ENCODE measurements at places on chromosomes 4 and X.

- no peak for DNase-seq
These were observed 356.7 kb downstream of the STIM2 start for GRCh38 chr4:27217261-27217769.

DNA sequence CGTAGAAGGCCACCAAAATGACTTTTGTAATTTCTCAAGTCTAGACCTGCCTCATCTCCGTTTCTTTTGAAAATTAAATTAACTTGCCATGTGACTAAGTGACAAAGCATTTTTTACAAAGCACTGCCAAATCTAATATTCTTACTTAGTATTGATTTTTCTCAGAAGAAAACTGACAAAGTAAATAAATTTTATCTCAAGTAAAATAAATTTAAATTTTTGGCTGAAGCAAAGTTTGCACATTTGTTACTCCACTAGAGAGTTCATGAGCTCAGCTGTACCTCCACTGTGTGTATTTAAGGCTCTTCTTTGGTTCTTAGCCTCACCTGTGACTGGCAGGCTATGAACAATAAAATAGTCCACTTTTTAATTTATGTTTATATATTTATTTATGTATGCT, 441.1 kb upstream of the PCDH10 start:
- DNase-seq, result no peak

GRCh38 chr4:126209147-126209546, 894.4 kb downstream of the FAT4 start:
- no peak for DNase-seq

GRCh38 chr4:73917081-73917501, 47.9 kb downstream of the CXCL1 start:
- DNase-seq, result no peak

DNA sequence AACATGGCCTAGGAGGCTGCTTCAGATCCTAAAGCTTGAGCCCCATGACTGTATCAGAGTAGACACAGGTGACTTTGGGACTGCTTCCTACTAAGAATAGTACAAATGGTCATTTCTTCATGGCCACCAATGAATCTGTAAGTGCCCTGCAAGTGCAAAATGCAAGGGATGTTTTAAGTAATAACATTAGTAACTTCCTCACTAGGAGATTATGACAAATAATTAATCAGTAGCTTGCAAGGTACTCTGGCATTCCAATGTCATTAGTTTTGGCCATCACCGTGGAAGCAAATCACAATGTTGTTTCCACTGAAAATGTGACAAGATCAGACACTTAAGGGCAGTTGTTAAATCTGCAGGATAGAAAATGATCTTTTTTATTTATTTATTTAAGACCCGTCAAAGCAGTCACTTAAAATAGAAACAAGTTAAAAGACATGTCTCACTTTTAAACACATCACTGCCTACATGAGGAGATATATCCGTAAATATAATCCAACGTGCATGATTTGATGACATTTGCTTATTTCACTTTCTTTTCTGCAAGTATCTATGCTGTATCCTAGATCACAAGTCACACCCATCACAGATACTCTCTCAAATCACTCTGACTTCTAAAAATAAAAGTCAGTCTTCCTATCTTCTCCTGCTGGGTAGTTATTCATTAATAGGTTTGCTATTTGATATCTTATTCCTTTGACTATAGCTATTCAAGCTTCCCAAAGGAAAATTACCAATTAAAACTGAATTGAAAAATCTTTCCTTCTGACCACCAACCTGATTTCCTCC, 400.6 kb downstream of the IL15 start:
- no peak for DNase-seq

GRCh38 chr4:81204571-81204970, 10.5 kb downstream of the PRKG2 start:
- no peak for DNase-seq

DNA sequence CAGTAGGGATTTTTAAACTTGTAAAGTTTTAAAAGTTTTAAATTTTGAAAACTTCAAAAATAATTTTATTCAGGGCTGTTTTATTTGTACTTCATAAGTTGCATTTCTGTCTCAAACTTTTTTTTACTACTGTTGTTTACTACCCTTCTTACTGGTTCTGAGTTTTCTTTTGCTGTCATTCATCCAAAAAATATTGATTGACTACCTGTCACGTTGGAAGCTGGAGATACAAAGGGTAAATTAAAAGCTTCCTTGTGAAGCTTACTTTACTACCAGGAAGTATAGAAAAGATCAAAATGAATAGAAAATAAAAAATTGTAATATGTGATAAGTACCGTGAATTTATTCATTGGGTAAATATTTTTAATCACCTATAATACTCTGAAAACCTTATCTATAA, 49.4 kb upstream of the MCUB start:
- no peak for DNase-seq

GRCh38 chrX:10254739-10255138, 98.0 kb downstream of the CLCN4 start:
- no peak for DNase-seq

- no peak for DNase-seq
These were observed 32.3 kb upstream of the KDR start for GRCh38 chr4:55157559-55158277.

DNA sequence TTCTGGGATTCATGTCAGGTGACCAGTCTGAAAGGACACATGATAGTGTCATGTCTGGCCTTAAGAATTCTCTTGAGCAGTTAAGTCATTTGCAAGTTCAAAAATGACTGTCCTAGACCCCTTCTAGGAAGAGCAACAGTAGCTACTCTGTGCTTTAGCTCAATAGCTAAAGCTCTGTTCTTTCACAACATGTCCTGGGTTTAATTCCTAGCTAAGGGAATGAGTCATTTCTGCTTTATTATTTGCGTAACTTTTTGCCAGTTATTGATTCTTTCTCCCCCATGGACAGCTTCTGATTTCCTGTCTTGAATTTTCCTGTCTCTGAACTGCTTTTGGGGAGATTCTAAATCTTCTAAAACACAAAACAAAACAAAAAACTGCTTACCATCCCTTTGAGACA, 1055.8 kb upstream of the DIAPH2 start:
- DNase-seq, result no peak

DNA sequence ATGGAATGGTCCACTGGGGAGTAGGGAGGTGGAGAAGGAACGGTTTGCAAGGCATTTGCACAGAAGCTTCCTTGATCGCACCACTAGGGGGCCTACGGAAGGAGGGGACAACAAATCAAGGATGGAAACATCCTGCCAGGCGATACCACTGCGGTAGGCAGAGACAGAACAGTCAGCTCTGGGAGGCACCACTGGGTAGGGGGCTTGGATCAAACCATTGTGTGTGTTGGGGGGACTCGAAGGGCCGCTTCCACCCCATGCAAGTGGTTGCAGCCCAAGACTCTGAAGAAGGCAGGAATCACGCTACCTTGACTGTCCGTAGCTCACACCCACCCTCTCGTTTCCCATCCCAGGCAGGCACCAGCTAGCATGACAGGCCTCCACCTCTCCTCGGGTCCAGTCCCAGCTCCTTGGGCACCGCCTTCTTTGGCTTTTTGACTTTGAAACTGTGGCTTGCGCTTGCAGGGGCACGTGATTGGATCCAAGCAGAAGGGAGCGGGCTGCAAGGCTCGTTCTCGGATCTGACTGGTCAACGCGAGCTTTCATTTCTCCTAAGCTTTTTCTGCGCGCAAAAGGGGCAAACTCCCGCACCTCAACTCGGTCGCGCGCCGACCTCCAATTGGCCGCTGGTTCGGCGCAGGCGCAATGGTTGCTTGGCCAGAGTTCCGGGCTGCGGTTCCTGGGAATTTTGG, 28.4 kb downstream of the GAGE1 start:
- no peak for DNase-seq

- DNase-seq, result no peak
These were observed 215.4 kb downstream of the KDR start for GRCh38 chr4:54909961-54910360.

DNA sequence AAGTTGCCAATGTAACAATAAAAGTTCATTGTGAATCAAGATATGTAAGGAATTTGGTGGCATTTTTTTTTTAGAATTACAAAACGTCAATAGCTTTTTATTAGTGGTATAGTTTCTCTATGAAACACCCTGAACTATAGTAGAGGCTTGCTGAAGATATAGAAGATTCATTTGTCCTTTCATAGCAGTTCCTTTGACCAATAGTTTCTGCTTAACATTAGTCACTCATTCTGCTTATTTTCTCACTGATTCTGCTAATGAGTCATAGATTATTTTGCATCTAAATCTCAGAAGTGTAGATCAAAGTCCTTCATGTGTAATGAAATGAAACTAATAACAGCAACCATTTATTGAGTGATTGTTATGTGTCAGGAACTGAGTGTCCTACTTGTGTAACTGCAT, 205.0 kb upstream of the TET2 start:
- no peak for DNase-seq

DNA sequence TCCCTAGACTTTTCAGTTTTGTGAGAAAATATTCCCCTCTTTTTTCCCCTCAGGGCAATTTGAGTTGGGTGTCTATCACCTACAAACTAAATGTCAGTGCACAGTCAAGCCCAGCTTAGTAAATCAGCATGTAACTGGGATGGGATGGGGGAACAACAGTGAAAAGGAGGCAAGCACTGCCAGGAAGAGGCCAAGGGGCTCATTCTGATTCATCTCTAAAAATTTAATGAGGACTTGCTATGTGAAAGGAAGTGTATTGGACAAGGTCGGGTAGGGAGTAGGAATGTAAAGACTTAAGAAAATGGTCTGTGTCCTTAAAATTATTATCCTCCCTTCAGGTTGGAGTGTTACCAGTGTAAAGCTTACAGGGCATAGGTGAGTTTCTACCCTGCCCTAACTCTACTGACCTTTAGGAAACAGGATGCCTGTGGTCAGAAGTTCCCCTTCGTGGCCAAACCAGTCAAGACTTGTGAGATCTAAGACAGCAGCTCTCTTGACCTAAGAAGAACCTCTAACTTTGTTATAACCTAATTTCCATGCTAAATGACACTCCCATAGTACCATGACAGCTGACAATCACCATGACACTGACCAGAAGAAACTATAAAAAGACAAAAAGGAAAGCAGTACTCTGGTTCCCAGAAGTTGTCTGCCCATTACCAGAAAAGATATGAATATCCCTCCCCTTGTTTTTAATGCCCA, 194.4 kb upstream of the LDB2 start:
- no peak for DNase-seq

- DNase-seq, result no peak
These were observed 47.6 kb upstream of the PRSS12 start for GRCh38 chr4:118400356-118400755.

DNA sequence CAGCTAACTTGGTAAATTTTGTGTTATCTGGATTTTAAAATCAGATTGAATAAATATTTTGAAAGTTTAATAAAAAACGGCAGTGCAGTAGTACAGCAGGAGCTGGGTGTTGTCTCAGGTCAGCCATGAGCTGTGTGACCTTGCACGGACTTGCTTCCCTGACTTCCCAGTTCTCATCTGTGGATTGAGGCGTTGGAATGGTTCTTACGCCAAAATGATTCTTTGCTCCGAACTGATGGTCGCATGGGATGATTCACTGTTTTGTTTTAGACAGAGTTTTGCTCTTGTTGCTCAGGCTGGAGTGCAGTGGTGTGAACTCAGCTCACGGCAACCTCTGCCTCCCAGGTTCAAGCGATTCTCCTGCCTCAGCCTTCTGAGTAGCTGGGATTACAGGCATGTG, 45.0 kb downstream of the RGS12 start:
- no peak for DNase-seq

GRCh38 chr4:534576-535151, 35.7 kb downstream of the PIGG start:
- no peak for DNase-seq

DNA sequence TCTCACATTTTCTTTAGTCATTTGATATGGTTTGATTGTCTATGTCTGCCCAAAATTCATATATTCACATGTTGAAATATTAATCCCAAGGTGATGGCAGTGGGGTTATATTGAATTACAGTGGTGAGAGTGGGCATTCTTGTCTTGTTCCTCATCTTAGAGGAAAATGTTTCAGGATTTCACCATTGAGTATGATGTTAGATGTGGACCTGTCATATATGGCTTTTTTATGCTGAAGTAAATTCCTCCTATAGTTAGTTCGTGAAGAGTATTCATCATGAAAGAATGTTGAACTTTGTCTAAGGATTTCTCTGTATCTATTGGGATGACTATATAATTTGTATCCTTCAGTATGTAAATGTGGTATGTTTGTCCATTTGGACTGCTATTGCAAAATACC, 512.3 kb upstream of the EPHA5 start:
- DNase-seq, result no peak

- DNase-seq, result no peak
These were observed 446.2 kb downstream of the KCTD8 start for GRCh38 chr4:44002368-44002767.

DNA sequence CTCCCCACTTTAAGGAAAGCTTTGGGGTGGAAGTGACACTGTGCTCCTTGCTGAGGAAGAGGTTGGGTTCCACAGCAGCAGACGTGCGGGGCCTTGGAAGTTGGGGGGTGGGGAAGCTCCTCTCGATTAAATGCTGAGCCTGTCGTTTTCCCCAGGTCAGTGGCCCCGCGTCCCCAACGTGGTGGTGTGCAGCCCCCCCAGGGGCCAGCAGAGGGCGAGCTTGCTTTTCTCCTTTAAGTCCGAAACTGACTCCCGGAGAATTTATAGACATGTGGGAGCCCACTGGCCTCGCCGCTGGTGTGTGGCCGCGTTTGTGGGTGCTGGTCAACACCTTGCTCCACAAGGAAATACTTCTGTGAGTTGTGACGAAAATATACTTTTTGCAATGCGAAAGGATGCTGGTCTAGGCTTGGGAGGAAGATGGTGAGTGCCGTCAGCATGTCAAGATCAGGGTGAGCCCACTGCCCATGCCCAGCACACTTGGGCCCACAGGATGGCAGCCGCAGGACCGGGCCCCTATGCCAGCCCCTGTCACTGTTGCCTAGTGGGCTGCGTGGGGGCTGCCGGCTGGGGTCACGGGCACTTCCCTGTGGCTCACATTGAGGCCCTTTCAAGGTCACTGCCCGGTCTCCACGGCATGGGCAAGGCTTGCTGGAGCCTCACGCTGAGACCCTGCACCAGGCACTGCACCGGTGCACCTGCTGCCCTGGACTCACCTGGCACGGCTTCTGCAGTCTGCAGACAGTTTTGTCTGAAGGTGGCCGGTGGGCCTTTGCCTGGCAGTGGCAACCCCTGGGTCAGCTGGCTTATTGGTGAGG, 9.4 kb downstream of the UVSSA start:
- DNase-seq, result peak; percentile 51

GRCh38 chrX:41382714-41383645, 49.0 kb downstream of the DDX3X start:
- DNase-seq, result no peak

GRCh38 chr4:7217474-7218321, 25.4 kb downstream of the SORCS2 start:
- no peak for DNase-seq

DNA sequence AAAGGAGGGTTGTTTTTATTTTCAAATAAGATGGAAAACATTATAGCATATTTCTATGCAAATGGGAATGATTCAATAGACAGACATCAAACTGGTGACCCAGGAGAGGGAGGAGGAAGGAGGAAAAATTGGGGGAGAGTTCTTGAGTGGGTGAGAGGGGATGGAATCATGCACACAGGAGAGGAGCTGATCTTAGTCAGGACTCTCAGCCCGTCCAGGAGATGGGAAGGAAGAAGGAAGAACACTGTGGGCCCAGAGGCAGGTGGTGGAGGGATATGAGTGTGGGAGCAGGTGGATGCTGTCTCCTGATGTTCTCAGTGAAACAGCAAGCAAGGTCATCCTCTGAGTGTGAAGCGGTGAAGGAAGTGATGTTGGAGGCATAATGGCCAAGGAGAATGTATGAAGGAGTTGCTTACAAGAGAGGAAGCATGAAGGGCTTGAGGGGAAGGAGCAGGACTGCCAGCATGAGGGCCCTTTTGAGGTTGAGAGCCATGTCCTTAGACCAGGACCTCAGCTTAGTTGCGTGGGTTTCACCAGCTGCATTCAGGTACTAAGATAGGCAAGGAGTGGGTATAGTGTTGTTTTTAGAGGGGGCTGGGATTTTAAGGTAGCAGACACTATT, 161.7 kb upstream of the NAP1L5 start:
- DNase-seq, result no peak

Measured in NCI-H1092 (cell line).